CD4-positive, alpha-beta T cell treated with Interleukin-6 at 100 ng/mL for 8 hours (primary cell): ENCODE measurements at places on chromosomes 6 and 20.

DNA sequence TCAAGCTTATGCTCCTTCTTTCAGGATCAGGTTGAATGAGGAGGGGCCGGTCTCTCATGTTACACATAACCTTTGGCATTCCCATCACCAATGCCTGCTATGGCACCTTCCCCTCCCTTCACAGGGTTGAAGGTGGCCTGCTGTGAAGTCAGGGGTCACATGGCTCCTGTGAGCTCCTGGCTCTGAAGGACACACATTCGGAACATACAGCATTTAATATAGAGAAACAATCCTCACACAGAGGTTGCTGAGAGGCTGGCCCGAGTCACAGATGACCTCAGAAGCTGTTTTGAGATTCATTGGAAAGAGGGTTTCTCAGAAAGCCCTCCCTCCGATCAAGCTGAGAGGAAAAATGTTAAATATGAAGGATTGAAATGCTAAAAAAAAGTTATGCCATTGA, 82.1 kb downstream of the PSMG4 start:
- DNase-seq = no peak

GRCh38 chr6:107466062-107466461, 6.7 kb upstream of the PDSS2 start:
- DNase-seq = no peak

- DNase-seq = no peak
Measured at GRCh38 chr6:108771421-108771820, 76.8 kb upstream of the ARMC2 start.

- DNase-seq = no peak
Measured at GRCh38 chr20:60812561-60812960, 439.5 kb upstream of the CDH4 start.

- no peak for DNase-seq
Measured at GRCh38 chr20:15799871-15800270, 773.4 kb downstream of the KIF16B start.

GRCh38 chr6:127212376-127212775, 54.3 kb upstream of the RNF146 start:
- no peak for DNase-seq

- no peak for DNase-seq
Measured at GRCh38 chr20:23143986-23144690, 58.0 kb upstream of the CD93 start.

- DNase-seq = no peak
Measured at GRCh38 chr6:4413073-4413472, 277.7 kb upstream of the ECI2 start.

DNA sequence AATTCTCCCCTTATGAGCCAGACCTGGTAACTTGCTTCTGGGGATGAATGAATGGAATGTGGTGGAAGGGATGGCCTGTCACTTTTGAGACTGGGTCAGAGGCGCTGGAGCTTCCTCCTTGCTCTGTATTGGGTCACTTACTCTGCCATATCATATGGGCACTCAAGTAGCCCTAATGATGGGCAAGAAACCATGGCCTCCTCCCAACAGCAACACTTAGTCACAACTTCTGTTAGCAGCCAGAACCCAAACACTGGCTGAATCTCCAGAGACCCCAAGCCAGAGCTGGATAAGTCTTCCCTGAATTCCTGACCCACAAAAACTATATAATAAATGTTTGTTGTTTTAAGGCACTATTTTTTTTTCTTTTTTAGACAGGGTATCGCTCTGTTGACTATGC, 5.5 kb downstream of the E2F1 start:
- DNase-seq = no peak

GRCh38 chr20:38543014-38543906, 37.7 kb upstream of the ADIG start:
- no peak for DNase-seq

- DNase-seq = no peak
Measured at GRCh38 chr6:39634646-39635341, 90.4 kb downstream of the KIF6 start.

- DNase-seq = no peak
Measured at GRCh38 chr6:75933387-75933975, 139.0 kb downstream of the IMPG1 start.

- no peak for DNase-seq
Measured at GRCh38 chr6:124869416-124869815, 92.8 kb upstream of the RNF217 start.

DNA sequence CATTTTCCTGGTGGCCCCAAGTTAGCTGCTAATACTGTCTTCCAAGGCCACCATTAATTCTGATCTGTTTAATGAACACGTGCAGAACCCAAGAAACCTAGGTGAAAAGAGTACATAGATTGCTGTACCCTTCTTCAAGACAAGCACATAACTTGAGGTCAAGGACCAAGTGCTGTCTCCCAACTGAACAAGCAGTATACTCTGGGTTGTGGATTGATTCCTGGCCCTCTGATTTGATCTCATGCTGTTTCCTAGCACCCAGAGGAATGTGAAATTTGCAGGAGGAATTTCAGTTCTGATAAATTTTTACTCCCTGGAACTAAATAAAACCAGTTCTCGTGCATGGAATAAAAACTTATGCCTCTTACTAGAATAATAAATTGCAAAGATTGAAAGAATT, 75.6 kb downstream of the MTFR2 start:
- no peak for DNase-seq

DNA sequence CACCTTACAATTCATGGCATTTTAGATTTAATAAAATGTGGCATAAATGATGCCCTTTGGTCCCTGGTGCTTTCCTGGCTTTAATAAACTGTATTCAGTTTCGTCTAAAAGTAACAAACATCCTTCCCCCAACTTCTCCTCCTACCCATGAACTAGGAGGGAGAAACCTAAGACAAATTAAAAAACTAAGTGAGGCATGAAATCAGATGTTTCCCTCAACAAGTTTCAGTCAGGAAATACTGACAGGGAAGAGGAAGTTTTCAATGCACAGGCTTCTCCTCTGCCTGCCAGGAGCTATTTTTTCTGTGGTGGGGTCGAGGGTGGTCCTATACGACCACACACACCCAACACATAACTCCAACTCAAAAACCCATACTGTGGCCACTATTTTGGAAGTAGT, 10.0 kb downstream of the HBS1L start:
- no peak for DNase-seq

- no peak for DNase-seq
Measured at GRCh38 chr6:29953686-29954085, 11.4 kb downstream of the HLA-A start.

DNA sequence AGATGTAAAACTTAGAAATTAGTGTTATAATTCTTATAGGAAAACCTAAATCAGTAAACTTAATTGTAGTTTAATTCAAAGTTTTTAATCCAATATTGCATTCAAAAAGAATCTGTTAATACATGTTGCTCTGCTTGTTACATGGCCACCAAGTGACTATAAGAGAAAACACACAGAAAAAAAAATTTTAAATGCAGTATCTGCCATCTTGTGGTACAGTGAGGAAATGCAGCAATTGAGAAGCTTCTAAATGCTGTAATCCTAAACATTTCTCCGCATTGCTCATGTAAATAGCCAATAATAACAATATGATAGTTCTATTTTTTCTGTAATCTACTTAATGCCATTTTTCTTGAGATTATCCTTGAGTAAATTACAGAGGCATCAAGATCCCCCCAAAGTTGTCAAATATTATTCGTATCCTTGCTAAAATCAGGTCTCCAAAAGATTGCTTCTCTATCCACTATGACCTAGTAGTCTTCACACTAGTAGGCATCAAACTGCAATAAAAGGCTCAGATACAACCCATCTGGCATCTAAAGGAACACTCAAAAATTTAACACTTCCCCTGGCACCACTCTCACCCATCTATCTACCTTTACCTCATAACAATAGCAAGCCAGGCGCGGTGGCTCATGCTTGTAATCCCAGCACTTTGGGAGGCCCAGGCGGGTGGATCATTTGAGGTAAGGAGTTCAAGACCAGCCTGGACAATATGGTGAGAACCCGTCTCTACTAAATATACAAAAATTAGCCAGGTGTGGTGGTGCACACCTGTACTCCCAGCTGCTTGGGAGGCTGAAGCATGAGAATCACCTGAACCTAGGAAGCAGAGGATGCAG, 34.6 kb downstream of the HDAC2 start:
- DNase-seq = peak; percentile 27

GRCh38 chr6:6407071-6407741, 86.7 kb upstream of the F13A1 start:
- DNase-seq = no peak

DNA sequence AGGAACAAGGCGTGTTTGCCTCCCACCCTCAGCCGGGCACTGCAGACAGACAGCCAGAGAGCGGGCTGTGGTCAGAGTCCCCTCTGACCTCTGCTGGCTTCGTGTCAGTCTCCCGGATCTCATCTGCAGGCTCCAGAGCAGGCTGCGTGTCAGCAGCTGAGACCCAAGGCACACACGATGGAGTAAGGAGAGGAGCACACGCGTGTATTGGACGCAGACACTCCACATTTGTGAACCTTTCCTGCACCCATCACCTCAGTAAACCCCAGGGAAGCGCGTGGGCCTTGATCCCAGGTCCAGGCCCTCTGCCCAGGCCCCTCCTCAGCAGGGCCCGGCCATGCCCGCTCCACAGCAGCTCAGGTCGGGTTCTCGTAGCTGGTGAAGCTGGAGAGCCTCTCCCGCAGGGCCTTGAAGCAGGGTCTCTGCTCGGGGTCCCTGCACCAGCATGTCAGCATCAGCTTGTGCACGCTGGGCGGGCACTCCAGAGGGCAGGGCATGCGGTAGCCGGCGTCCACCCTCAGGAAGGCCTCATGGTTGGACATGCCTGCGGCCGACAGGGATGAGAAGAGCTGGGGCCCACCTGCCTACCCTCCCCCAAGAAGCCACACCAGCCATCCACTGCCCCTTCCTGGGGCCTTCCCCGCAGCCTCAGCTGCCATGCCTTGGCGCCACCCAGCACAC, 7.9 kb downstream of the PTK6 start:
- no peak for DNase-seq

DNA sequence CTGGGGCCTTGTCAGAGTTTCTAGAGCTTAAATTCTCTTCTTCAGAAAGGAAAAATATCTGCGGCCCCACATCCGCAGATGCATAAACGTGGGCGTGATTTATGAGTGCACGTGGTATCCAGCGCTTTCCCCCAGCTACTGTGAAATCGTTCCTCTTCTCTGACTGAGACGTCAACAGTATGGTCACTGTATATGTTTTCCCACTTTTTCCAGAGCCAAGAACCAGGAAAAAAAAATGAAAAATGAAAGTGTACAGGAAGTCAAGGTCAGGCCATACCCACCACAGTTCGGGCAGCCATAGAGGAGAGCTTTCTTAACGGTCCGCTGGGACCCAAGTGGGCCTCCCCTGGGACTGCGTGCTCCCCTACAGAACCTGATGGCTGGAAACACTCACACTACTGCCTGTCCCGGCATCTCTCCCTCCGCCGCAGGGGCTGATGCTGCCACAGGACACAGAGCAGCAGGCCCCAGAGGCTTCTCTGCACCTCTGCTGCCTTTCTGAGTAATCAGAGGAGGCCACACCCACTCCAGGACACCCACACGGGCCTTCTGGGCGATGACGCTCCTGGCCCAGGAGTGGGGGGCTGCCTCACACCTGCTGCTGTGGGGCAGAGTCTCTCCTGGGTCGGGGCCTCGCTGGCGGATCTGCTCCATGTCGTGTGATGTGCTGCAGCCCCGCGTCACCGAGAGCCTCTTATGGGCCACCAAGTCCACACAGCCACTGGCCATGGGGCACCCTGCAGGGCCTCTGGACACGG, 16.4 kb upstream of the STX16 start:
- peak; percentile 32 for DNase-seq

DNA sequence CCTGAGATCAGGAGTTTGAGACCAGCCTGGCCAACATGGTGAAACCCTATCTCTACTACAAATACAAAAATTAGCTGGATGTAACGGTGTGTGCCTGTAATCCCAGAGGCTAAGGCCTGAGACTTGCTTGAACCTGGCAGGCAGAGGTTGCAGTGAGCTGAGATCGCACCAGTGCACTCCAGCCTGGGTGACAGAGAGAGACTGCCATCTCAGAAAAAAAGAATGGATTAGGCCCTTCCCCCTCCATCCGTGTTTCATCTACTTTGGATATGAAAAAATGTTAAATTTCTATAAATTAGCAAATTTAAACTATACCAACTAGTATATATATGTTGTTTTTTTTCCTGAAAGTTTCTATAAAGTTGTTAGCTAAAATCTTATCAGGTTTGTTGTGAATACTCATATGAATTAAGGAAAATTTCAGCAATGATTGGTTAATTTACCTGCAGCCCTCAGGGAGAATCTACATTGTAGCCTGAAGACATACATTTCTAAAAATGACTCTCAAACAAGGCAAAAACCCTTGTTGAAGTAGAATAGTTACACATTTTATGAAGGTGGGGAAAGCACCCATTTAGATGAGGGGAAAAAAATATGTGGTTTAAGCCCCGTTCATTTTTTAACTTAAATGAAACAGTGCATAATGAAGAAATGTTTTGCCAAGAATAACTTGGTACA, 120.9 kb downstream of the TIAM2 start:
- no peak for DNase-seq

DNA sequence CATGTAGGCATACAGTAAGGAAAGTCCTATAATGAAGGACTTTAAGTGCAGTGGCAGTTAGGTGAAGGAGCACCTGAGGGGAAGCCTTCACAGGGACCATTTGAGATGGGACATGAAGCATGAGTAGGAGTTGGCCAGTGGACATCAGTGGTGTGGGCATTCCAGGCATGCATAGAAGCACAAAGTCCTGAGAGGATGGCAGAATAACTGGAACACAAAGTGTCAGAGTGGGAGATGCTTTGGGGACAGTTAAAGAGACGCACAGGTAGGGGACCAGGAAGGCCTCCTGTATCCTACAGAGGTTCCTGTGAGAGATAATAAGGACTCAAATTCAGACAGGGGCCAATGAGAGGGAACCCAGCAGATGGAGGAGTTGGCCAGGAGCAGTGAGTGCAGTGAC, 26.4 kb upstream of the EFHC1 start:
- no peak for DNase-seq

GRCh38 chr6:80210618-80211017, 104.1 kb downstream of the BCKDHB start:
- no peak for DNase-seq

DNA sequence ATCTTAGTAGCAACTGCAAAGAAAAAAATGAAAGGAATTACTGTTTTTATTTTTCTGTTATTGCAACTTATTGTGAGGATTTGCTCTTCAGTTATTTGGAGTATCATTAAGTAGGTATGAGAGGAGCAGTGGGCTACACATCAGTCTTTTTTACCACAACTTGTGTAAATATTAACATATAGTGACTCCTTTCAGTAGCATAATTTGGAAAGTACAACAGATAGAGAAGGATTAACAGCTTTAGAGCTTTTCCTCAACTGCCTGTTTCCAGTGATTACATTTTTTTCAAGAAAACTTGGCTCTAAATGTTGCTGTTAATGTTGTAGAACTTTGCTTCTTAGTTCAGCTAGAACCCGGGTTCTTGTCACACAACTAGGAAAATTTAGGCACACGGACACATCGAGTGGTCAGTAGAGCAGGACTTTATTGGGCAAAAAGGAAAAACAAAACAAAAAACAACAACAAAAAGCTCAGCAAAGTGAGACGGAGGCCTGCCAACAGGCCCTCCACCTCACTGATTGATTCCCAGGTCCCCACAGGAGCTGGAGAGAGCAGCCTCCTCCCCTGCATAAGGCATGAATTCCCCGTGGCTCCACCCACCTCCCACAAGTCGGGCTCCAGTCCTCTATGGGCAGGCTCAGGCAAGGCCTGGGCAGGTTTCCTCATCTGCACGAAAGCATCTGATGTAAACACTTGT, 75.1 kb downstream of the ADGRG6 start:
- DNase-seq = no peak
